ENCODE measurements at places on chromosomes 7 and 10.

GRCh38 chr7:7761974-7762779, 43.8 kb upstream of the RPA3 start:
- DNase-seq, result no peak

GRCh38 chr7:2566890-2567678, 8.3 kb downstream of the IQCE start:
- no peak for DNase-seq

DNA sequence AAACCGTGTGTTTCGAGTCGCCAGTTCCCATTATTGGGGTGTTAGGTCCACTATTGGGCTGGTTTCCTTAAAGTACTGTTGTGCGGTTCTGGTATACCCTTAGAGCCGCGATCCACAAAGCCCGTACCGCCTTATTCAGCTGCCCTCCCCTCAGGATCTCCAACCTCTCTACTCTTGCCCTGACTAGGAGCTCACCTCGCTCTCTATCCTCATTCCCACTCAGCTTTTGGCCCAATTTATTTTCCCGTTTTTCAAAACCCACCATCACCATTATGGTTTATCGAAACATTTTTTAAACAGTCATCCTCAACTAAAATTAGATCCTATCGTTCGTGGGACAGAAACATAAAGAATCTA, 461 bp upstream of the ETV1 start:
- DNase-seq, result no peak

- DNase-seq, result no peak
Observed at GRCh38 chr7:98162758-98163157, 48.5 kb upstream of the BHLHA15 start.

- no peak for DNase-seq
Observed at GRCh38 chr7:47357863-47358262, 224.0 kb downstream of the TNS3 start.

DNA sequence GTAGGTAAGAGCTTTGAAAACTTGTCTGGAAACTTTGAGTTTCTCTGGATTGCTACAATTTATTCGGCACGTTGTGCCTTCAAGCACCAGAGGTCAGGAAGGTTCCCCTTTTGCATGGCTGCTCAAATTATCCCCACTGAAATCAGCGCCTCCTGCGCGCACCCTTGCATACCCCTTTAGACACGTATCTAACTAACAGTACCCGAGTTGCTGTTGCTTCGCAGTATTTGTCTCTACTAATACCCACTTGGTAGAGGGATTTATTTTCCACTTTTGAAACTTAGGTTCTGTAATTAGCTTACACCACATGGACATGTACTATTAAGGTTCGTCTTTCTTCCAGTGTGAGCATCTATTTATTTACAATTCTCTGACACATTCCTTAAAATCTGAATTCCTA, 1.6 kb downstream of the MEOX2 start:
- DNase-seq, result no peak

DNA sequence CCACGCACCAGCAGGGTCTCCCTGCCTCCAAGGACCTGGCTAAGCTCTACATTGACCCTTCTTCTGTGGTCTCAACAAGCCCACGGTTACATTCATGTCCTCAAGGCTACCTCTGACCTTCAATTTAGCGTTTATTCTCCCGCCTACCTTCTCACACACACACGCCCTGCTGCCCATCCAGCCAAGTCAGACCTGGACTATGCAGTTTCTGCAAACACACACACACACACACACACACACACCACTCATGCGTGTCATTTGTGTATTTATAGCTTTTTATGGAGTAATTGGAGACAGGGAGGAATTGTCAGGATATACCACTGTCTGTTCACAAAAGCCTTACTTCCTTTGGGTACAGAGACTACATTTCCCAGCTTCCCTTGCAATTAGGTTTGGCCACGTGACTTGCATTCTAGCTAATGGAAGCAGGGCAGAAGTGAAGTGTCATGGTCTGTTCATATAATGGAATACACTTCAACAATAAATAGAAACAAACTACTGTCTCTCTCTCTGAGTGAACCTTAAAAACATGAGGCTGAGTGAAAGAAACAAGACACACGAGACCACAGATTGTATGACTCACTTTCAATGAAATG, 53.8 kb upstream of the CPXM2 start:
- no peak for DNase-seq

DNA sequence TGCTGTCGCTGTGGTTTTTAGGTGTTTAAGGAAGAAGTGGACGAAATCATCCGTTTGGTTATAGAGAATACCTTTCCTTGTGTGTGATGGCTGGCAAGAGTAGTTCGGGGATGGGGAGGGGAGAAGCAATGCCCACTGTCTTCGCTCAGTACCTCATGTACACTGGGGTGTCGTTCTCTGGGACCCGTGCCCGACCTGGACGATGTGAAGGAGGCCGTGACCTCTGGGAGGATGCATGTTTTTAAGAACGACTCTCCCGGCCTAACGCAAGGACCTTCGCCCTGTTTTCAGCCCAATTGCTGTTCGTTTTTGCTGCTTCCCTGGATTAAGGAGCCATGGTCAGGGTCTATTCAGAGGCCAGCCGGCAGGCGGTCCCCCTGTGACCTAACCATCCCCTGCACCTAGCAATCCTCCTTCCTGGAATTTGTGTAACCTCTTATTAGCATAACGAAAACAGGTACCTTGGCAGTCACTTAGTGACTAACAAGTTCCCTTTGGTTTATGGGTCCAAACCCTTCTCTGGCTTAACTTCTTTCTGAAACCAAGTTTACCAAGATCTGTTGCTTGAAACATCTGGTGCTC, 1.3 kb downstream of the NFE2L3 start:
- no peak for DNase-seq

GRCh38 chr7:115066634-115067033, 144.7 kb downstream of the MDFIC start:
- DNase-seq, result no peak

DNA sequence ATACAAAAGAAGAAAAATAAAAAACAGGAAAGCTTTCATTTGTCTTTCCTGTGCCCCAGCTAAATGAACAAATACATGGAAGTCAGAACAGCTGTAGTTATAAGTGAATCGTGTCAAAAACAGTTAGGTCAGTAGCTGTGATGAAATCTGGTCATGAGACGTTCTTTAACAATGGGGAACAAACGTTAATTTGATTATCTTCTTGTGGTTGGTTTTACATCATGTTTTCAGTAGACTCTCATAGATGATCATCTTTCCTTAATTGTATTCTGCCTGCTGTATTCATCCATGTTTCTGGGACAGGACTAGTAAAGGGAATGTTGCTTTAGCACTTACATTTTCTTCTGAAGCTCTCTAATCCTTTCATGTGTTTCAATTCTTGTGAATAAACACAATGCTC, 97.0 kb downstream of the PCLO start:
- DNase-seq, result no peak

DNA sequence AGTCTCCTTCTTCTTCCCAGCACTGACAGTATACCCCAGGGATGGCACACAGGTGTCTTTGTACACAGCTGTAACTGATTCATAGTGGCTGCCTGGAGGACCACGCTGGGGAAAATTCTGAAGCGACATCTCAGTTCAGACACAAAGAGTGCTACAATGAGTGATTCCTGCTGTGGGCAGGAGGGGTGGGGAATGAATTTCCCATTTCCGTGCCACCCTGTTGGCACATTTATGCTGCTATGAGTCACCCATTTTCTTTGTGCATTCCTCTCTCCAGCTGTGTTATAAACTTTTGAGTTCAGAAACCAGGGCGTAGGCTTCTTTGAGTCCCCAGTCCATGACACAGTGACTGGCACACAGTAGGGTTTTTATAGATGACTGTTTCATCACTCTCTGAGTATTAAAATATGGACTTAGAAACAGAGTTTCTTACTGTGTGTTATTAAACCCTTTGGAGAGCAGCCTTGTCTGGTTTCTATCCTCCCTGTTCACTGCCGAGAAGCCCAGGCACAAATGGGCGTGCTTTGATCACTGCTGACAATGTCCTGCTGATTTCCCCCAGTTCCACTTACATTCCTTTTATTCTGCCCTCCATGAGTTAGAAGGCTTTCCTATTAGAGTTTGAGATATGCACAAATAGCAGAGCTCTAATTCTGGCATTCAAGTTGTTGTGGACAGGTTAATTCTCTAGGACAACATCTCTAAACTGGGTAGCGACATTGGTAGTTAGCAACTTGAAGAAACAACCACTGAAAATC, 24.0 kb upstream of the NPS start:
- DNase-seq, result no peak

GRCh38 chr10:82392533-82392932, 517.5 kb downstream of the NRG3 start:
- DNase-seq, result no peak

GRCh38 chr7:120770206-120770605, 87.7 kb downstream of the TSPAN12 start:
- no peak for DNase-seq

DNA sequence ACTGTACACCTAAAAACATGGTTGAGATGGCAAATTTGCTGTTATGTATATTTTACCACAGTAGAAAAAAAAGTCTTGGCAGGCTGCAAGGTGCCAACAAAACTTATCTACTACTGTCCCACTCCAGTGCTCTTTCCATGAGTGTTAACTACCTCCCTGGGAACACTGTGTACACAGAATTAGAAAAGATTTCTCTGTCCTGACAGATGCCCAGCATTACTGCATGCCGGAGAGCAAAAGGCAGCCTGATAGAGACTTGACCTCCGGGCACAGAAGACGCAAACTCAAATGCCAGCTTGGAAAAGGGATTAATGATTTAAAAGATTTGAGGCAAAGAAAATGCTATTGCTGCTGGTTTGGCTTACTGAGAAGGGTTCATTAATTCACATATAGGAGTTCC, 228.8 kb downstream of the TMEM178B start:
- DNase-seq, result no peak

GRCh38 chr7:16359216-16359615, 62.1 kb downstream of the CRPPA start:
- no peak for DNase-seq

- no peak for DNase-seq
Observed at GRCh38 chr7:25776744-25777123, 375.3 kb upstream of the NFE2L3 start.

GRCh38 chr10:123942114-123942861, 50.7 kb upstream of the CPXM2 start:
- no peak for DNase-seq

- no peak for DNase-seq
Observed at GRCh38 chr7:80779456-80779855, 139.4 kb downstream of the SEMA3C start.

DNA sequence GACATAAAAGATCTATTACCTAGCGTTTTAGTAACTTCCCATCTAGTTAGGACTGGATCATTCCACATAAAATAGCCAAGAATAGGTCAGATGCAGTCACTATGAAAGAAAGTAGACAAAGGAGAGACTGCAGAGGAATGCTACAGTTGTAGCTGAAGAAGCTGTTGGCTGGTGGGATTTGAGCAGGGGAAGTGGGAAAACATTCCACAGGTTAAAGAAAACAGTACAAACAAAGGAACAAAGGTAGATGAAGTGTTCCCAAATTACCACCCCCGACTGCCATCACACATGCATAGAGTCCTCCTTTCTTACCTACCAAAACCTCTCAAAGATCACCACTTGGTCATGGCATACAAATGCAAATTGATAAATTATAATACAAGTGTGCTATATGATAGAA, 41.8 kb downstream of the DLD start:
- DNase-seq, result no peak

DNA sequence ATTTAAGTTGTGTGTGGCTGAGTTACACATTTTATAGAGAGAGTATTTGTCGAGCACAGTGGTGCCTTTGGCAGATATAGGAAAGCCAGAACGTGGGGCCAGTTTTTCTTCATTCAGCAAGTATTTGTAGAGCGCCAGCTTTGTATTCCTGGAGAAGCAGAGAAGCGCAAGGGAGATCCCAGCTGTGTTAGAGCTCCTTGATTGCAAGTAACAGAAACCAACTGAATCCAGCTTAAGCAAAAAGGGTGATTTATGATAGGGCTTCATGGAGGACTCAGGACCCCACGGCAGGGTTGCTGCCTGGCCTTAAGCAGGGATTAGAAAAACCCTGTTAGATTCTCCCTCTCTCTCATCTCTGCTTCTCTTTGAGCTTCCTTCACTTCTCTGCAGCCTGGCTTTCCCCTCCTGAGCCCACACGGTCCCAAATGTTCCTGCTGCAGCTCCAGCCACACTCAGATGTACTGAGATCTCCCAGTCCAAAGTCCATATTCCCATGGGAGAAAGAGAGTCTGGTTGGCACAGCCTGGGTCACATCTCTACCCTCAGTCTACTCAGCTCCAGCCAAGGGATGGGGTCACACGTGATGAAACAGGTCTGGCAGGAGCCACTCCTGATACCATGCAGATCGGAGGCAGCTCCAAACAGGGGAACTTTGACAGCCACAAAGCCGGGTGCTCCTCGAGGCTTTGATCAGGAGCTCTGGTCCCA, 16.7 kb downstream of the UBTD1 start:
- no peak for DNase-seq

DNA sequence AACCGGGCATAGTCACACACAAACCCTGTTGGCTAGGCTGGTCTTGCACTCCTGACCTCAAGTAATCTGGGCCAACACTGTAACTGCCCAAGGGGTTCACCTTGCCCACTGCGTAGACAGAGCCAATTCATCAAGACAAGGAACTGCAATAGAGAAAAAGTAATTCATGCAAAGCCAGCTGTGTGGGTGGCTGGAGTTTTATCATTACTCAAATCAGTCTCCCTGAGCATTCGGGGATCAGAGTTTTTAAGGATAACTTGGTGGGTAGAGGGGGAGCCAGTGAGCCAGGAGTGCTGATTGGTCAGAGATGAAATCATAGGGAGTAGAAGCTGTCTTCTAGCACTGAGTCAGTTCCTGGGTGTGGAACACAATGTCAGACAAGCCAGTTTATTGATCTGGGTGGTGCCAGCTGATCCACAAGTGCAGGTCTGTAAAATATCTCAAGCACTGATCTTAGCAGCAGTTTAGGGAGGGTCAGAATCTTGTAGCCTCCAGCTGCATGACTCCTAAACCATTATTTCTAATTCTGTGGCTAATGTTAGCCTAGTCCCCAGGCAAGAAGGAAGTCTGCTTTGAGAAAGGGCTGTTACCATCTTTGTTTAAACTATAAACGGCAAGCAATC, 15.6 kb upstream of the FXYD4 start:
- DNase-seq, result no peak

GRCh38 chr7:1236132-1236661, 3.5 kb downstream of the UNCX start:
- no peak for DNase-seq

DNA sequence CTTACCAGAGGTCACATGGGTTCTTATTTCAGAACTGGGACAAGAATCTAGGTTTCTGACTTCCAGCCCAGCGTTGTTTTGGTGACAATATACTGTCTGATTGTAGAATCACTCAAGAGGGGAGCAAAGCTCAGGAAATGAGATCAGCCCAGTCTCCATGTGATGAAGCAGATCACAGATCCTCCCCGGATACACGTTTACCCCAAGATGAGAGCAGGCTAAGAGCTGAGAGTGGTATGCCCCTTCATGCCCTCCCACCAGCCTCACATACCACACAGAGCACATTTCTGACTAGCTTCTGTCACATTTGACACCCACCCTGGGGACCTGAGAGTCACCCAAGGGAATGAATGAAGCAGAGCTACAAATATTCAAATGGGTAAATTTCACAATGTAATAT, 27.1 kb upstream of the PRKCQ start:
- no peak for DNase-seq

DNA sequence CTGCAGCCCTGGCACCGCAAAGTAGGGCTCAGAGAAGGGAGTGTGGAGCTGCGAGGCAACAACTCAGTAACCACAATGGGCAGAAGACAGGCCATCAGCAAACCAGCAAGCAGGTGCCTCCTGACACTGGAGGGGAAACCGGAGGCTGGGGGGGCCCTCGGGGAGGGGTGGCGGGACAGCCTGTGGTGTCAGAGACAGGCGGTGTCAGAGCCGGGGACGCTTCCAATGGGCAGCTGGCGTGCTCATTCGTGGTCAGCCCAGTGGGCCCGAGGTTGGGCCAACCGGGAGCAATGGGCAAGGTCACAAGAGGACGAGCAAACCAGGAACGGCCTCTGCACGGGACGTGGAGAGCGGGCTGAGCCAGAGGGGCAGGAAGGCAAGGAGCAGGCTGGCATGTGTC, 158.1 kb downstream of the MAD1L1 start:
- no peak for DNase-seq
